Hypothalamus (tissue), 51 donors: ENCODE measurements at places on chromosomes 3 and 15.

- no peak for DNase-seq
Observed at GRCh38 chr3:67215690-67216089, 217.6 kb downstream of the KBTBD8 start.

GRCh38 chr15:31440754-31441311, 114.2 kb downstream of the KLF13 start:
- no peak for DNase-seq

GRCh38 chr15:52394118-52394517, 98.5 kb upstream of the MYO5C start:
- no peak for DNase-seq

DNA sequence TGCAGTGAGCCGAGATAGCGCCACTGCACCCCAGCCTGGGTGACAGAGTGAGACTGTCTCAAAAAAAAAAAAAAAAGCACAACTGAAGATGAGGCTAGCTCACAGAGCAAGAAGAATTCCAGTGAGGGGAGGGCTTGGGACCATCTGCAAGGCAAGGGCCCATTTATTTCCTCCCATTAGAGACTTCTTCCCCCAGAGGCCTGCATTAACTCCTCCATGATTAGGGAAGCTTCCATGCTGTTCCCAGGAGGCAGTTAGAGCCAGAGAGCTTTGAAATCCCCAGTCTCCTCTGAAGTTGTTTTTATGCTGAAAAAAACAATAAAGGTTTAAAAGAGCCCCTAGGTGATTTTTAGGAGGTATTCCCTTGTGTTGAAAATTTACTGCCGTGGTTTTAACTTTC, 54.3 kb upstream of the ADCY5 start:
- DNase-seq: no peak

GRCh38 chr3:150588027-150588830, 14.9 kb upstream of the SELENOT start:
- no peak for DNase-seq

DNA sequence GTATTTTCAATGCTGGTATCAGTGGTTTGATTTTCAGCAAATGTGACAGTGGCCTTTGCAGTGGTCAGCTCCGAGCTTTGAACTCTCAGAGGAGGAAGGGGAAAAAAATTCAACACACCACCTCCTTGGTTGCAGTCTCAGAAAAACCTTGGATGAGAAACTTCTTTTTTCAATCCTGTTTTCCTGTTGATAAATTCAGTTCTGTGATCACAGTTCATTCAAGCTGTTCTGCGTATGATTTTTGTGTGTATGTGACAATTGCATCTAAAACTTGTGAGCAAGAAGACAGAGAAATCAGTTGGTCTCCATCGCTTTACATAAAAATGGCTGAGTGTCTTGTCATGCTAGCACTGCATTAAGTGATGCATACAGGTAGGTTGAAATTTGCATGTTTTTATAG, 19.2 kb downstream of the ZBTB38 start:
- no peak for DNase-seq

DNA sequence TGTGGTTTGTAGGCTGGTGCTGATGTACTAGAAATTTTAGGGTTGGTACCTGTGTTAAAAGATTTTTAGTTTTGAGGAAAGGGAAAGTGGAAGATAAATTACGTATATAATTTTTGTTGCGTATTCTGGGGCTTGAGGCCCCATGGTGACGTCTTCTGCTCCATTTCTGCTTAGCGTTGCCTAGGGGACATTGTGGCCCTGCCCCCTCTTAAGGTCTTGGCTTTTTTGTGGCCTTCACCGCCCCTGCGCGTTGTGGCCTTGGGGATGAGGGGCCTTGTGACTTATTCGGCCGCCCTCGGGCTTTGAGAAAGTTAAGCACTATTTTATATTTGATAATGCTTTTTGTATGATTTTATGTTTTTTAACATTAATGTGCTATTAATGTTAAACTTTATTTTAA, 182.0 kb downstream of the KLF13 start:
- no peak for DNase-seq

GRCh38 chr3:192174283-192174682, 553.1 kb downstream of the FGF12 start:
- no peak for DNase-seq

- peak; percentile 38 for DNase-seq
Observed at GRCh38 chr3:128845119-128845777, 34.2 kb upstream of the ACAD9 start.

- DNase-seq: no peak
Observed at GRCh38 chr15:80580106-80580505, 115.0 kb upstream of the ABHD17C start.

GRCh38 chr3:137294839-137295238, 337.1 kb downstream of the IL20RB start:
- no peak for DNase-seq

- no peak for DNase-seq
Observed at GRCh38 chr15:65204931-65205660, 6.2 kb downstream of the CILP start.

DNA sequence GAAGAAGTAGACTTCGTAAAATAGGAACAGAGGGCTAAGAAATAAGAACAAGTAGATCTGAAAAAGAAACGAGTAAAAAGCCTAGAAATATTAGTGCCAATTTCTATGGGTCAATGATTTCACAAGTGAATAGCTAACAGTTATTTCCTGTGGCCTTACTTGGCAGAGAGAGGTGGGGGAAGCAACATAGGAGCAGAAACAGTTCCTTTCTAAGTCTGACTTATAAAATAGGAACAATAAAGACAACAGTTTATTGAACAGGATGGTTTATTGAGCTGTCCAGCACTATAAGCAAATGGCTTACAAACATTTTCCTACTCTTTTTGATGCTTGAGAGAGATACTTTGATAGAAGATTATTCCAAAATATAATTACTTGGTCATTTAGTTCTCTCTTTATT, 37.9 kb downstream of the AGTR1 start:
- DNase-seq: no peak

GRCh38 chr3:31958701-31959152, 22.3 kb downstream of the OSBPL10 start:
- DNase-seq: no peak

GRCh38 chr3:140388202-140388922, 289.5 kb upstream of the TRIM42 start:
- no peak for DNase-seq

- DNase-seq: no peak
Observed at GRCh38 chr15:68431792-68432401, at the start of gene ITGA11. ITGA11 (minus strand) TSS chr15:68432163; CDS start chr15:68432066, 97 bp downstream.

DNA sequence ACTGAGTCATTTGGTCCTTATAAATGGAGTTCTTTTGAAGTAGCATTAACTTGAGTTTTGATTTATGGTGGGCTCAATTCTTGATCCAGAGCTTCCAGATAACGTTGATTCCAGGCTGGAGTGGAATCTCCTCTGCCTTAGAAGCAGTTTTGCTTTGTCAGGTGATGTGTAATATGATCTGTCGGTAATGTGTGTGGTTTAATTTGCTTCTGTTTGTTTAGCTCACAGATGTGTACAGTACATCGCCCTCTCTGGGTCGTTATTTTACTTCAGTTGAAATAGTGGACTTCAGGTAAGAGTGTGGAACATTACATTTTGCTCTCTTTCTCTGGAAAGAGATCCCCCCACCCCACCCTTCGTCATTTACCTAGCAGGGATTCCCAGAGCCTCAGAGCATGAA, 23.1 kb downstream of the C3orf52 start:
- no peak for DNase-seq

DNA sequence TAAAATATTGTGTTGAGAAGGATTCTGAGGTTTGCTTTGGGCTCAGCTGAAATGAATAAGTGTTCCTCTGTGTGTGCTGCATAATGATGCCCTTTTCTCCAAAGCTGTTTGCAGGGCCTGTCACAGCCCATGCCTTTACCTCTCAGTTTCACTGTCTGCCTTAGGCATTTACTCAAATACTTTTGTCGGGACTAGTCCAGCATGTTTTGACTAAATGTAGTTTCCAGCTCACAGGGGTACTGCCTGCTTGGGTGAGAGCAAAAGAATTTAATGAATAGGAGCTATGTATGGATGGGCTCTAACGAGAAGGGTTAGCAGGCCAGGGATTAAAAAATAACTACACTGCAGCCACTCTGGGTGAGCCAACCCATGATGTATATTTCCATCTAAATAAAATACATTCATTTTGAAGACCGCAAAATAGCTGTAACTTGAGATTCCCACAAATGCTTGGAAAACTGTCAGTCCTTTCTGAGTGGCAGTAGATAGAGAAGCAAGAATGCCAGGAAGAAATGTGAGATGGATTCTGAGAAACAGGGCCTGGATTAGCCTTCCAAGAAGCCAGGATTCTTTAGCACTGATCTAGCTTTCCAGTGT, 549.2 kb upstream of the TBL1XR1 start:
- no peak for DNase-seq

- no peak for DNase-seq
Observed at GRCh38 chr15:61057376-61057775, 171.7 kb downstream of the RORA start.

- no peak for DNase-seq
Observed at GRCh38 chr3:184786280-184786941, 25.6 kb upstream of the VPS8 start.

DNA sequence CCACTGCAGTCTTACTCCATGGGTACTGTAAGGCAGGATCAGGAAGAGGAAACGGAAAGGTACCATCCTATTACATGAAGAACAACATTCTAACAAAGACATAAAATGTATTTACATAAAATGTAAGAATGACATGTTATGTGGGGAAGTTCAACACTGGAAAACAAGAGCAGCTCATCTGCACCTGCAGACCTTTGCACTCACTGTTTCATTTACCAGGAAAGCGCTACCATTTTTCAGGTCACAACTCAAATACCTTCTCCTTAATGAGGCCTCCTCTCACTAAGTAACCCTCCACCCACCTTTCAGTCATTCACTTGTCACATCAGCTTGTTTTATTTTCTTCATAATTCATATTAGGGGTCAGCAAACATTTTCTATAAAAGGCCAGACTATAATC, 2.6 kb downstream of the TMCC1 start:
- DNase-seq: no peak

DNA sequence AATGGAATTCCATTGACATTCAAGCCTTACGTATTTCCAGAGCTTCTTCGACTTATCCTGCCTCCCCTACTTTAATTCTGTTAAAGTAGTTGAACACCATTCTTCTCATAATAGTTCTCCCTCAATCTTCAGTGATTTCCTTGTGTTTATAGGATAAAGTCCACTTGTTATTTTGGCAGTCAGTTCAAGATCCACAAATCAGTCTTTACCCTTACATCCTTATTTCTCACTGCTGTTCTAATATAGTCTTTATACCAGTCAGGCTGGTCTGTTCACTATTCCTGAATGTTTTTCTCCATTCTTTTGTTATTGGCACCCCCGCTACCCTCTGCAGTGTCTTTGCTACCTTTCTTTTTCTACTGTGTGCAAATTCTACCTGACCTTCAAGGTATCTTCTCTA, 29.7 kb downstream of the ATP6V1A start:
- no peak for DNase-seq

DNA sequence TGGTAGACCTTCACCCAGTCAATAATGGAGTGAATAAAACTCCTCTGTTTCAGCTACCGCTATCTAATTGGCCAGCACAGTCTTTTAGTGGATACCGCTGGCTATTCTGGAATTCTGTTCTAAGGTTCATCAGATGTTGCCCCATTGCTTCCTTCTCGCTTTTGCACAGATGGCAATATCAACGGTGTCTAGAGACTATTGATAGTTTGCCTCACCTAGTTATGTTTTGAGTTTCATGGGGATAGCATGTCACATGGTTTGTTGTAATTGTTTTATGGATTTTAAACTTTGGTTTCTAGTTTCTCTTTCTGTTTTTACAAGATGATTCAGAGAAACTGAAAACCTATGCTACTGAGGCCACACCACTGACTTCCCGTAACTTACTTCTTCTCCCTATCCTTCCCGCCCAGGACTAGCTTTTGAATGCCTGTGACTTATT, 2.0 kb downstream of the XRN1 start:
- DNase-seq: no peak

DNA sequence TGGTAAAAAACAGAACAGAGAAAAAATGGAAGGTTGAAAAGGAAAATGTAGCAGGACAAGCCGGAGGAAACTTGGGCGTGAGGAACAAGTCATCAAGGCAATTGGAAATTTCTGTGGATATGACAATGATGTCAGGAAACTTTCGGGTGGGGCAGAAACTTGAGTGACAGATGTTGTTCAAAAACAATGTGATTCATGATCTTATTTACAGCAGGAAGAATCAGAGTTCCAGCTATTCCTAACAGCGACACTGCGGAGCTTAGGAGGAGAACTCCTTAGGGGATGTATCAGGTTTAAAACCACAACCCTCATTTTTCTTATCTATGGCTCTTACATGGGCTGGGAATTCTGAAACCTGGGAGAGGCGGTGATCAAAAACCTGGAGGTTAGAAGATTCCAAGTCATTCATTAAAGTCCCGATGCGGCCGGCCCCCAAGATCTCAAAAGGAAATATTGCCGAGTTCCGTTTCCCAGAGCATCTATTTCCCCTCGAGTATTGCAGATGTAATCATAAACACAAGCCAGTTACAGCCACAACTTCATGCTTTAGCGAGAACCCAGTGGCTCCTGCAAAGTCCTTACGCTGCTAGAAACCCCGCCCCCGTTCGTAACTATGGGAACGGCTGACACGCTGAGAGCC, 659 bp upstream of the ARRDC4 start:
- no peak for DNase-seq

- no peak for DNase-seq
Observed at GRCh38 chr3:184004476-184004875, 13.2 kb downstream of the ABCC5 start.

DNA sequence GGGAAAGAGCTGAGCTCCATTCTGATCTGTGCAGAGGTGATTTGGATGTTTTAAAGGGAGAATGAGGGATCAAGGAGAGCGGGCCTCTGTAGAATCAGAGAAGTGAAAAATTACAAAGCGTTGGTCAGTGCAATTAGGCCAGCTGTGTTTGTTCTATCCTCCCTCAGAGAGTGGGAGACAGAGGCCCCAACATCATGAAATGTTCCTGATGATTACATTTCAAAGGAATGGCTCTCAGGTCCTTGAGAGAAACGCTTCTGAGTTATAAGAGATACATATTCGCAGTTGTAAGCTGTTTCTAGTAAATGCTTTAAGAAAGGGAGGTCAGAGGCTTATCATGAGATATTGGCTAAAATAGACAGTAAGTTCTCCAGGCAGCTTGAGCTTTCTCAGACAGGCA, 15.7 kb upstream of the CAND2 start:
- no peak for DNase-seq

DNA sequence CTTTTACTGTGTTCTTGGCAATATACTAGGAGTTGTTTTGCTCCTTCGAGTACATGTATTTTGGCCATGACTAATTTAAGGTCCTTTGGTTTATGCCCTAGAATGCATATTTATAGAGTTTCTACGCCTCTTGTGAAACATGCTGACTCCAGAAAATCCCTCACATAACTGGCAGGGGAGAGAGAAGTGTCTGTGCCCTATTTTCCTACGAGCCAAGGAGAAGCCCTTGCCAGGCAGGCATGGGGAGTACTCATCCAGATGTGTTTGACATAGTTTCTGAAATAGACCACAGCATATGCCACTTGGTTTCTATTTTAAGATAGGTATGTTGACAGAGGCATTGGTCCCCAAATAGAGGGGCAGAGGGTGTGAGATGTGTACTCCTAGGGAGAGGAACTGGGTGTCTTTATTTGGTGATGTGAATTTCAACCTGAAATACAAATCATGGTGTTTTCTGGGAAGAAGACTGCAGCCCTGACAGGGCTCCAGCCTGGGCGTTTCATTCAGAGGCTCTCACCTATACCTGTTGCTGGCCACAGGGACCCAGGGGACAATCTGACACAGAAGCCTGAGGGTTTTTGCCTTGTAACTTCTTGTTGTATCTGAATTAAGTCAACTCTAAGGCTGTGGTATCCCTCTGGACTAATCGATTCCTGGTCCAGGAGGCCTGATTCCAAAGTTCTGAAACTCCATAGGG, 267.8 kb upstream of the C2CD4B start:
- no peak for DNase-seq

GRCh38 chr3:98894791-98895576, 6.5 kb downstream of the DCBLD2 start:
- no peak for DNase-seq
